ENCODE measurements at places on chromosomes 1 and 21.
A peak's percentile ranks its signal among the peaks of the same experiment; 100 is the strongest.

- DNase-seq: no peak
These were observed 18.8 kb downstream of the RHBG start for GRCh38 chr1:156387870-156388173.

- DNase-seq: no peak
These were observed 10.7 kb upstream of the PHTF1 start for GRCh38 chr1:113770031-113770430.

DNA sequence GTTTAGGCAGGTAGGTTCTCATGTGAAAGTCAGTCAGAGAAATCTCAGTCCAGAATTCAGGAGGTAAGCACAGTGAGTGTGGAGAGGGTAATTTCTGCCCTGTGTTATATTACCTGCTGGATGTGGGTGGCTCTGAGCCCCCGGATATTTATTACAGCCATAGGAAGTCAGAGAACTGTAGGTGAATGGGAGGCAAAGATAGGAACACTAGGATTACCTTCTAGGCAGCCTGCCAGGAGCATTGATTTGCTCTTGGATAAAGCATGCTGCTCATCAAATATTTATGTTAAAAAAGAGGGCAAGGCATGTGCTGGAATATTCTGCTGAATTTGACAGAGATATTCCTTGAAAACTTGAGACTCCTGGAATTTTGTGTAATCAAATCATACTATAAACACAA is 8.5 kb downstream of the GNG12 start:
- DNase-seq: no peak

DNA sequence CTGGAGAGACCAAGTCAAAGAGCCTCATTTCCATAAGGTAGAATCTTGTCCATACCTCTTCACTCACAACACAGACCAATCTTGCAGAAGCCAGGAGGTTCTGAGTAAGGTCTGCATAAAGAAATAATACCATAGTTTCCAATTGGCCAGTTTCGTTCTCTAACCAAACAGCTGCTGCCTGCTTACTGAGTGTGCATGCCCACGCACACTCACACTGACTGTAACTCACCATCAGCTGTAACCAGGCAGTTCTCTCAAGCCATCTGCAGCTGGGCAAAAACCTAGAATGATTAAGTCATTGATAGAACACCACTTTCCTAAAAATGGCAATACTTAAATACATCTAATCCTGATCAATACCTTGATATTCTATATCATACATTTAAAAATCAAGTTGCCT is 106.6 kb upstream of the VAV3 start:
- DNase-seq: no peak

GRCh38 chr1:180928331-180929230 is 15.9 kb downstream of the KIAA1614 start:
- no peak for DNase-seq

DNA sequence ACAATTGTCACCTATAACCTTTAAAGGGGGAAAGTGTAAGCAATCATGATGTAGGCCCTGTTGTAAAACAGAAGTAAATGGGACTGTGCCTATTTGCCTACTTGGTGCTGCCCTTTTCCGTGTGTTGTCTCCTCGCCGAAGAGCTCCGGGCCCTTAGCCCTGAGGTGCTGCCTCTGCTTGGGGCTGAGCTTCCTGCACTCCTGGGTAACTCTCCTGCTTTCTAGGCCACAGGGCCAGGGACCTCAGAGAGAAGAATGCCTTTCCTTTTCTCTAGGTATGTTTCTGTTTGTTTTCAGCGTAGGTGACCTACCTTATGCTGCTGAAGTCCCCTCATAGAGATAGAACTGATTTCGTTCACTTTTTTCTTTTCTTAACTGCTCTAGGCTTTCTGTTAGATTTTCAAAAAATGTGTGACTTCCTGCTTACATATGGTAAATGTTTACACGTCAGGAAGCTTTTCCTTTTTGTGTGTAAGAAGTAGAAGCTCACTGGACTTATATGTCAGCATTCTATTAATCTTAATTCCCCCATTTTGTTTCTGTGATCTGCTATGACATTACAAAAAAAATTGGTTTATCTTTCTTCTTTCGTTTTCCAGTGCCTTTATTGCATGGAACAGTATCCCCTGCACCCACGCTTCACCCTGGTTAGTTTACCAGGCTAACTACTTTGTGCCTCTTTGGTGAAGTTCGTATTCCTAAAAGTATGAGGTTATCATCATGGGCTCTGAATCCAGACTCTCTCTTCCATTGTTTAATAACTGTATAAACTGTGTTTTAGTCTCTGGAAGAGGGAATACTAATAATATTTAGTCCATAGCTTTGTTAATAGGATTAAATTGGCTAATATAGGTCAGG is 61.7 kb downstream of the ITSN1 start:
- DNase-seq: no peak

DNA sequence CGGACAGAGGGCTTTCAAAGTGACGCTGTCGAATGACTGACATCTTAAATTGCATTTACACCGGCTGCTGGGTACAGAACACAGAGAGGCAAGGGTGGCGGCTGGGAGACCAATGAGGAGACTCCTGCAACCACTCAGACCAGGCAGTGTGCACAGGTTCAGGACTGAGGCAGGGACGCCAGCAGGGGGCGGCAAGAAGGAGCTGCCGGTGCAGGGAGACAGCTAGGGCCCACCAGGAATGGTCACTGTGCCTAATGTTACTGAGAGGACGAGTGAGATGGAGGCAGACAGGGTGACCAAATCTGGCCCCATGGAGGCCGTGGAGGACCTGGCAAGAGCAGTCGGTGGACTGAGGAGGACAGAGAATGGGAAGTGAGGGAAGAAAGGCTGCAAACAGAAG is 23.5 kb downstream of the GLIS1 start:
- no peak for DNase-seq

DNA sequence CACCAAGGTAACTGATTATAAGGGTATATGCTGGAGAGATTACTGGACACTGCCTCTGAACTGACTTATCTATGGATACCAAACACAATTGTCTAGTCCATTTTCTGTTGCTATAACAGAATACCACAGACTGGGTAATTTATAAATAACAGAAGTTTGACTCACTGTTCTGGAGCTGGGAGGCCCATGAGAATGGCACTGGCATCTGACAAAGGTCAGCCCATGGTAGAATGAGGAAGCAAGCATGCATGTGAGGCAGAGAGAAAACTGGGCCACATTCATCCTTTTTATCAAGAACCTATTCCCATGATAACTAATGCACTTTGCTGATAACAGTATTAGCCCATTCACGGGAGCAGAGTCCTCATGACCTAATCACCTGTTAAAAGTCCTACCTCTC is 37.4 kb downstream of the FCER1A start:
- DNase-seq: no peak

GRCh38 chr1:183730107-183730724 is 74.7 kb upstream of the RGL1 start:
- no peak for DNase-seq

- no peak for DNase-seq
These were observed 43.5 kb downstream of the CDC42 start for GRCh38 chr1:22096036-22096435.

- no peak for DNase-seq
These were observed 293.8 kb upstream of the POU3F1 start for GRCh38 chr1:38340409-38340808.

DNA sequence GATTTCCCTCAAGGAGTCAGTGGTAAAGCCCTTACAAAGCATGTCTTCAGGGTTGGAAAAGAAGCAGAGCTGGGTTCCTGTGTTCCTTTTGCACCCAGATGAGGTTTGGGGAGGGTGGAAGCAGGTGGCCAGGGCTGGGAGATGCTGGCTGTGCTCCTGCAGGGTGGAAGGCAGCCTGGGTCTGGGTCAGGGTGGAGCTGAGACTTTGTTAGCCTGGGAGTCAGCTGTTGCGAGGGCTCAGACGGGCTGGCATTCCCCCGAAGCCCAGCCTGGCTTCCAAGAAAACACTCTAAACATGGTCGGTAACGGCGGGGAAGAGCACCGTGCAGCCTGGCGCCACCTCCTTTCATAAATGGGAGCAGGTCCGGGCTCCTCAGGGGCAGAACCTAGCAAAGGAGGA is 43.7 kb upstream of the EPS8L3 start:
- DNase-seq: no peak

DNA sequence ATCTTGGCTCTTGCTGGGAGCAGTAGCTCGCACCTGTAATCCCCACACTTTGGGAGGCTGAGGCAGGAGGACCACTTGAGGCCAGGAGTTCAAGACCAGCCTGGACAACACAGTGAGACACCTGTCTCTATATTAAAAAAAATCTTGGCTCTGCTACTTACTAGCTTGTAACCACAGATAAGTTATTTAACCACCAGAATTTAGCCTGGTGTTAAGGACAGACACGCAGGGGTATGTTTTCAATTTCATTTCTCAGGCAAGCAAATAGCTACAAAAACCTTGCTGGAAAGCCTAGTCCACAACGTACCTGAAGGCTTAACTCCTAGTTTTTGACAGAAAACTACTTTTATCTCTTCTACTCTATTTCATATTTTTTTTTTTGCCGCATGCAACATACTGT is 24.8 kb upstream of the GFI1 start:
- no peak for DNase-seq

DNA sequence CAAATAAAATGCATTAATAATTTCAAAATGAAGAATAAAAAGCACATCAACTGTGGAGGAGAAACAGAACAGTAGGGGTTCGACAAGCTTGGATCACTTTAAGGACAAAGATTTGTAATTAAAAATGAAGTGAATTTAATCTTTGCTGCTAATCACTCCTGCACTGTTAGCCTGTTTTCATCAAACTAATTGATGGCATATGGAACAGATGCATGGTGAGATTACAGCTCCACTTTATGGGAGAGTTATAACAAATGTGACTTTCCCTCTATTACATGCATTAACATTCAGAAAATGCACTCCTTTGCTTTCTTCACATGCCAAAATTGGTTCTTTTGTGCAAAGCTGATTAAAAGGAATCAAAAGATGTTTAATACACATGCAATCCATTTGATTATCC is 207.2 kb upstream of the C21orf91 start:
- DNase-seq: no peak

GRCh38 chr1:82867781-82868180 is 1067.0 kb downstream of the ADGRL2 start:
- DNase-seq: peak; percentile 5

- DNase-seq: no peak
These were observed 13.7 kb downstream of the CD2 start for GRCh38 chr1:116767782-116768382.

GRCh38 chr1:12406211-12407021 is 176.6 kb downstream of the VPS13D start:
- peak; percentile 32 for DNase-seq

DNA sequence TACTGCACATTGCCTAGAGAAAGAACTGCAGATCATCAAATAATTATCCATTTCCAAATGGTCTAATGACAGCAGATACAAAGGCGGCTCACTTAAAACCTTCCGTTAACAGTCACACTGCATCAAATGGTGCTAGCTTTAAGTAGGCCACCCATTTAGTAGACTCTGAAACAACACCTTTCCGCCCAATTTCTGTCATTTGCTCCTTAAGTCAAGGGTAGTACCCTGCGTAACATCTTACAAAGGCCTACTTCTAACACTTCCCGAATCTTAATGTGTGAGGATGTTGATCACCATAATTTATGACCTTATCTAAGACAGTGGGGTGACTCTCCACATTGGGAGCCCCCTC is 692 bp upstream of the RALGPS2 start:
- no peak for DNase-seq

- no peak for DNase-seq
These were observed 31.9 kb downstream of the FAM163A start for GRCh38 chr1:179775009-179775408.

DNA sequence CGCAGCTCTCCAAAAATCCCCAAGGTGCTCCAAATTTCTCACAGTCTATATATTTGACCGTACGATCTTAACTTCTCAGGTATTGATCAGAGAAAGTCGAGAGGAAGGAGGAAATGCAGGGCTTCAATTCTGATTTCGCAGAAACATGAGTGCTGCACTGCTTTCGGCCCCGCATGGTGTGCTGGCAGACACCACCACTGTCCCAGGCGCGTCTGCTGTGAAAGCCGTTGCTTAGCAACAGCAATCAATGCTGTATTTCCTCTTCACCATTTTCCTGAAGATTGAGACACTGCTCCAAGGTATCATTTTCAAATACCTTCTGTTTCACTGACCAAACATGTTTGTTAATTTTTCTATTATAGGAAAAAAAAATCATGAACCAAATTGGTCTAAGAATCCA is 296.3 kb downstream of the SMYD3 start:
- DNase-seq: no peak

GRCh38 chr1:46134660-46135331 is 2.4 kb upstream of the PIK3R3 start:
- DNase-seq: peak; percentile 49

DNA sequence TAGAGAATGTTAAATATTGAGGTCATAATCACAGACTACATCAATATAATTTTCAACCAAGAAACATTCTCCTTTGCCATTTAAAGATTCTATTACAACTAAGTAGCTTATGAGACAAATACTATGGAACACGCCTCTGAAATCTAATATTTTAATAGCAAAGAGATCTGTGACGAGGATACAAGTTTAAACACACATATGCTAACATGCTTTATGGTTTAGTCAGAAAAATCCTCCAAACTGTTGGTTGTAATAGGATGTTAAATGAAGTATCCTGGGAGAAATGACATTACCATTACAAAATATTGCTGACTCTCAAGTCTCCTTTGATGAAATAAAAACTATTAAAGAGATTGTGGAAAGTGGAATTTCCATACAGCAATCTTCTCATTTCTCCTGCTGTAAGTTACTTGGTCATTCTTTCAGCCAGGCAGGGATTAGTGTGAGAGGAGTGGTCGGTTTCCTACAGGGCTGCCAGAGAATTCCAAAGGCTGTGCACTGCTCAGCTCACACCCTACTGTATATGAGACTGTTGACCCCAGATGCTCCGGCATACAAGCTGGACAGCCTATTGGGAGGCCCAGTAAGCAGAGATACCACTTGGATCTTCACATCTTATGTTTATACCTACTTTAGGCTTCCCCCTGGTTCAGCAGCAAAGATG is 26.6 kb downstream of the SCYL3 start:
- DNase-seq: no peak

DNA sequence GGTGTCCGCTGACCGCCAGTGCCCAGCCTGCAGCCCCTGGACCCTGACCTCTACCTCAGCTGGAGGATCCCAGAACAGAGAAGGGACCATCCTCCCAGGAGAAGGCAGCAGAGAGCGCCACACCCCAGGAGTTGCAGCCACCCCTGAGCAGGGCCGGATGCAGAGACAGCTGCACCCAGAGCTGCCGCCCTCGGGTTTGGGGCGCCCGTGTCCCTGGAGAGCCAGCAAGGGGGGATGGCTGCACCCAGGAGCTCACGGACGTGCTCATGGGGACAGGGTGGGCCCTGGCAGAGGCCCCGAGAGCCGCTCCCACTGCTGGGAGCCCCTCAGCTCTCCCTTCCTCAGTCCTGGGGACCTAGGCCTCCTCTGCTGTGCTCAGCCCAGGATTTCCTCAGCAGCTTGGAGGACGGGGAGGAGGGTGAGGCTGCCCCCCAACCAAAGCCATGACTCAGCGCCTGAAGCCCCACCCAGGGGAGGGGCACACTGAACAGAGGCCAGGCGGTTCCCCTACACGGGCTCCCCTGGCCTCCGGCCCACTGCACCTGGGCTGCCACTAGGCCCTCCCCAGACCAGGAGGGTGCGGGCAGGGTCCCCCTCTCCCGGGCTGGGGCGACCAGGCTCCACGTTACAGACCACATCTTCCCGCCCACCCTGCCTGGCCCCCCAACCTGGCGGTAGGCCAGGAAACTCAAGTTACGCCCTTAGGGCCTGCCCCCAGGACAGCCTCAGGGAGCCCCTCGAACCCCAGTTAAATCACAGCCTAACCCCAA is 2.2 kb downstream of the ACAP3 start:
- DNase-seq: peak; percentile 87

GRCh38 chr1:31013187-31013864 is 52.2 kb downstream of the PUM1 start:
- DNase-seq: no peak
